ENCODE measurements at places on chromosomes 5 and 9.

DNA sequence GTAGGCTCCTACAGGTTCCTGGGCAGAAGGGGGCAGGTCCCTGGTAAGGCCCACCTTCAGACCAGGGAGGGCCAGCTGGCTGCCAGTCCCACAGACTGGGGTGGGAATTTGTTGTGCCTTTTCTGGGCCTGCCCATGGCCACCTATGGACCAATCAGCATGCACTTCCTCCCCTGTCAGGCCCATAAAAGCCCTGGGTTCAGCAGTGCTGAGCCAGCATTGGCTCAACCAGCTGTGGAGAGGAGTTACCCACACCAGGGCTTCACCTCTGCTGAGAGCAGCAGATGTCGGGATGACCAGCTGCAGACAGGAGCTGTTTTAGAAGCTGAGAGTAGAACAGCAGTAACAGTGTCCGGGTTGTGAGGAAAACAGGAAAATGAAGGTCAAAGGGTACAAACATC, 373.4 kb upstream of the ACO1 start:
- DNase-seq, result no peak

GRCh38 chr5:3596857-3597166, 1.2 kb downstream of the IRX1 start:
- no peak for DNase-seq

DNA sequence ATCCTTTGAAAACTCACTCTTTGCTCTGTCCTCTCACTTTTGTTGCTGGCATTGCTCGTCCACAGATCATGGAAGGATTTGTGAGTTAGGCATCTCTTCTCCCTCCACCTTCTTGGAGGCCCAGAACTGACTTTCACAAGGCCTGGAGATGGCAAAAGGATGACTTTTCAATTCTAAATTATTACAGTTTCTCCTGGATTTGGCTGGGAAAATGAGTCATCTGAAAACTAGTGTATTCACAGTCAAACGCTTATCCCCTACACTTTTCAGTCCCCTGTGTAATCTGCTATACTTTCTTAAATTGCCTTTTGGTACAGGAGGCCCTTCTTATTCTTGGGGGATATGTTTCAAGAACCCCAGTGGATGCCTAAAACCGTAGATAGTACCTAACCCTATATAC, 35.6 kb downstream of the ADRA1B start:
- DNase-seq, result no peak

DNA sequence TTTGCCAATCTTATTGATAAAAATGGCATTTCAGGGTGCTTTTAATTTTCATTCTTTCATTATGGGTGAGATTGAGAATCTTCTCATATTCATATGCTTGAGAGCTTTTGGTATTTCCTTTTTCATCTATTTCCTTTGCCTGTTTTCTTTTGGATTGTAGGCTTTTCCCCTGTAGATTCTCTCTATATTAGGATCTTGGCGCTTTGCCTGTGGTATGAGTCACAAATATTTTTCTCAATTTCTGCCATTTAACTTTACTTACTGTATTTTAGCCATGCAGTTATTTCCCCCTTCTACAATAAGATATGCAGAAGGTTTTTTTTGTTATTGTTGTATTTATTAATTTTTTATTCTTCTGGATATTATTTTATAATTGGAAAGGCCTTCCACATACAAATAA, 21.5 kb upstream of the KLF9 start:
- DNase-seq, result no peak

Data from stimulated activated CD8-positive, alpha-beta memory T cell treated with anti-CD3 and anti-CD28 coated beads, Interleukin-15, amount 100 ng/mL, for 1 hour (primary cell).